Stimulated activated CD8-positive, alpha-beta memory T cell treated with anti-CD3 and anti-CD28 coated beads, Interleukin-4, amount 100 ng/mL, for 1 hour (primary cell): ENCODE measurements at places on chromosomes 11 and 22.

- DNase-seq: no peak
These were observed 50.3 kb downstream of the RPS6KA4 start for GRCh38 chr11:64409278-64409677.

GRCh38 chr11:64568584-64569140, 22.4 kb upstream of the SLC22A12 start:
- DNase-seq: no peak

- no peak for DNase-seq
These were observed 5.9 kb downstream of the VPS26B start for GRCh38 chr11:134230339-134230738.

GRCh38 chr22:48902983-48903650, 924.6 kb downstream of the BRD1 start:
- DNase-seq: no peak

DNA sequence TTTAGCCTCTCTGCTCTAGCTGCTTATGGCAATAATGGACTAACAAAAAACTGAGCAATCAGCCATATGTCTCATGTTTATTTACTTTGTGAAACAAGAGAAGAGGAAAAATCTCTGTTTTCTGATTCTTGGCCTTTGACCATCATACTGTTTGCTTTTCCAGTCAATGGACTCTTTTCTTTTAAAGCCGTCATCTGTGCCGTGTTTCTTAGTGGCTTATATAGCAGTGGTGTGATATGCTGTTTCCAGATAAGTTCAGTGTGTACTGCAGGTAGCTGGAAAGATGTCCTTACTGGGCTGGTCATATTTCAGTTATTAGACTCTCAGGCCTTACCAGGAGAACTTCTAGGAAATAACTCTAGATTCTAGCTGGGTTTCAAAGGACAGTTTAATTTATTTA, 33.6 kb upstream of the TECTA start:
- no peak for DNase-seq

DNA sequence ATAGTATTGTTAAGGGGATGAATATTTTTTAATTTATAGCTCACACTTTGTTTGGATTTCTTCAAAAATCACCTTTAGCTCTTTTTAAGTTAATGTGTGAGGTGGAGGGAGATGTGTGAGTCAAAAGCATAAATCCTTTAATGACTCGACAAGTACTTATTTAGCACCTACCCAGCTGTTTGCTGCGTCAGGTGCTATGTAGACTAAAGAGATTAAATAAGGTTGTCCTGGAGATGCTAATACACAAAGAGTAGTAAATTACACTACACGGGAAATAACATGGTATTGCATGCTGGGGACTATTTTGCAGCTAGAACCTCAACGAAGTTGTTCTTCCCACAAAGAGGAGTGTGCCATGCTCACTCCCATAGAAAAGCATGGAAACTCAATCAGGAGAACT, 583.3 kb upstream of the TENM4 start:
- no peak for DNase-seq

- no peak for DNase-seq
These were observed 527 bp upstream of the MRPL48 start for GRCh38 chr11:73787051-73787642.

DNA sequence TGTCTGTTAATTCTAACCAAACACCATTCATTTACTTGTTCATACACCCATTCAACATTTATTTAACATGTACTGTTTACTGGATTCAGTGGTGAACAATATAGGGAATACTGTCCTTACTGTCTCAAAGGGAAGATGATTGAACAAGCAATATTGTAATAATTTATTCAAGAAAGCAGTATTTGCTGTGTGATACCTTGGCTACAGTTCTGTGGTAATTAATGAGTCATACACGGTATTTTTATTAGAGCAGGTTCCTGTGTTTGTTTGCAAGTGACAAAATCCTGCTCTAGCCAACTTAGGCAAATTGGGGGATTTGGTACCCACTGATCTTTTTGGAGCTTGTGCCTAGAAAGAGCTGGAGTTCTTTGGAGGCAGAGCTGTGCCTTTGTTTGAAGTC, 15.7 kb downstream of the PIH1D2 start:
- DNase-seq: no peak

- DNase-seq: no peak
These were observed 167.5 kb downstream of the KIRREL3 start for GRCh38 chr11:126833065-126833464.

- no peak for DNase-seq
These were observed 11.5 kb downstream of the ZNF74 start for GRCh38 chr22:20405291-20405930.

GRCh38 chr22:30694640-30695350, at the start of gene OSBP2:
OSBP2 (plus strand) TSS chr22:30694874; CDS start chr22:30694910, 36 bp downstream.
- DNase-seq: no peak

DNA sequence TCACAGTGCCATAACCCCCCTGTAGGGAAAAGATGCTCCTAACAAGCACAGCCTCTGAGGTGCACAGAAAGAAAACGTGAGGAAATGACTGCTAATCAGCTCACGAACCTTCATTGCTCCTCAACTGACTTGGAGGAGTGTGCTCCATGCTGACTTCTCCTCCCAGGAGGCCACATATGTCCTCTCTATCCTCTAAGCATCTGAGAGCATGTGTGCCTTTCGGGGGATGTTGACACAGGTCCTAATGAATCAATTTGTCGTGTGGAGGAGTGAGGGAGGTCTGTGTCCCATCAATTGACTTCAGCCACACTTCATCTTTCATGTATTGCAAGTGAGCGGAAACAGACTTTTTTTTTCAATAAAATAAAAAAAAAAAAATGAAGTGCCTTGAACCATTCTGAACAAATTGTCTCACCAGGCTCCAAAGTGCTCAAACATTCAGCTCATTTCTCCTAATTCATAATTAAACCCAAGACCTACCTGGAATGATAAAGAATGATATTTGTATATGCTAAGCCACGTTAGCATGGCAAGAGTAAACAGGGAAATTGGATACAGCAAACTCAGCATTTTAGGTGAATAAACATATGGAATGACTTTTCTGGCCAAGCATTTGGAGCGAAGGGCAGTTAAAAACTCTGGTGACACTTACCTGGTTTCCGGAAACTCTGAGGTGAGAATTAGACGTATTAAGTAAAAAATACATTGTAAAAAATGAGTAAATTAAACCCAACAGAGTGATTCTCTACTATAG, 317.6 kb upstream of the FAT3 start:
- no peak for DNase-seq

DNA sequence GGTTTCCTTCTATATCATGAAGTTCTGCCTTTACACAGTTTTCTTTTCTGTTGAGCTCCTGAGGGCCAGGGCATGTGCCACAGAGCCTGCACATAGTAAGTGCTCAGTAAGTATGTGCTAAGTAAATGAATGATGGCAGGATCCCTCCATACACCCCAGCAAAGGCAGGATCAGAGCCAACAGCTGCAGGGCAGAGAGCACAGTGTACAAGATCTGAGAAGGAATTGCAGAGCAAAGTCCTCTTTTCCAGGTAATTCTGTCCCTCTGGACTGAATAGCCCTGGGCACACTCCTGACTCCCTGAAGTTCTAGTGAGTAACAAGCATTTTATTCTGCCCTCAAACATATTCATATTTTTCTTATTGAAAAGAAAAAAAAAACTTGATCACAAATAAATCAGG, 117.7 kb downstream of the GALNT18 start:
- no peak for DNase-seq

GRCh38 chr11:78615724-78616123, 41.1 kb upstream of the NARS2 start:
- DNase-seq: no peak

DNA sequence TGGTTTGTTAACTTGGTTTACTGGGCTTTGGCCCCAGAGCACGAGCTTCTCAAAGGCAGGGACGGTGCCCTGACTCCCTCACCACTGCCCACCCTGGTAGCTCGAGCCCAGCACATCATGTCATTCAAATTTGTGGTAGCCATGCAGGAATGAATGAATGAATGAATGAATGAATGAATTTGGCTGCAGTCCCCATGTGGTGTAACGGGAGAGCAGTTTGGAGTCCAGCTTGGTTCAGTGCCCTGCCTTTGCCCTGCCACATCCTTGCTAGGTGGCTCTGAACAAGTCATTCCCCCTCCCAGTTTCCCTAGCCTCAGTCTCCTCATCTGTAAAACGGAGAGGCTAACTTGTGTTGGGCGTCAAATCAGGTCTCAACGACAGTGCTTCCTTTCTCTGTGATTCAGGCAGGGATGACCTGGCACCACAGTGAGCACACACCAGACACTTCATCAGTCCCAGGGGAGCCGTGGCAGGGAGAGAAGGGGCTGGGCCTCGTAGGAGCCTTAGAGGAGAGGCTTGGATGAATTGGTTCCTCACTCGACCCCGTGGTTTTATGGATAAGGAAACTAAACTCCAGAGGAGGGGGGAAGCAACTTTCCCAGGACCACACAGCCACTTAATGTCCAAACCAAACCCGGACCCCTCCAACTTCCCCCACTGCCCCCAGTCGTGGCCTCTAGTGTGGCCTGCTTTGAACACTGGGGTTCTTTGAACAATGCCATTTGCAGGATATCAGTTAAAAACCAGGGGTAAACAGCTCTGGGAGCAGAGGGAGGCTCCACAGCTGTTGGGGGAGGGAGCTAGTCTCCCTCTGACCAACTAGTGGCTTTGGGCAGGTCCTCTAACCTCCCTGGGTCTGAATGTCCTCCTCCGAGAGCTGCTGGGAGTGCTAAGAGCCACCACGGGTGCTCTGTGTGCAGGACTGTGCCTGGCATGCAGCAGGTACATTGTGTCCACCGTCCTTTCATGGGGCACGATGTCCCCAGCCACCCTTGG, 86.2 kb downstream of the CACNA1I start:
- no peak for DNase-seq

DNA sequence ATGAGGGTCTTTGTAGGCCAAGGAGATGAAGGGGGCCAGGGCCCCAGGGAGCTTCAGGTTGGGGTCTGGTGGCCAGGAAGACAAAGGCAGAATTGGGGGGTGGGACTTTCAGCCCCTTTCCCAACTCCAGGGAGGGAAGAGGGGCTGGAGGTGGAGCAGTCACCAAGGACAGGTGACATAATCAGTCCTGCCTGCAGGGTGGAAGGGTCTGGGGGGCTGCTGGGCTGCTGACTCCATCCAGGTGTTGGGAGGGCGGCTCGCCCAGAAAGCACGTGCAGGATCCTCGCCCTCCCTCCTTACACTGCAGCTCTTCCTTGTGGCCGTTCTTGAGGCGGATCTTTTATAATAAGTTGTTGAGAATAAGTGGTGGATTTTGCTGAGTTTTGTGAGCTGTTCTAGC, 1491.1 kb downstream of the TBC1D22A start:
- DNase-seq: no peak

GRCh38 chr11:132332521-132332920, 962.1 kb downstream of the NTM start:
- DNase-seq: no peak

GRCh38 chr11:70628855-70629844, 230.8 kb downstream of the CTTN start:
- DNase-seq: no peak

DNA sequence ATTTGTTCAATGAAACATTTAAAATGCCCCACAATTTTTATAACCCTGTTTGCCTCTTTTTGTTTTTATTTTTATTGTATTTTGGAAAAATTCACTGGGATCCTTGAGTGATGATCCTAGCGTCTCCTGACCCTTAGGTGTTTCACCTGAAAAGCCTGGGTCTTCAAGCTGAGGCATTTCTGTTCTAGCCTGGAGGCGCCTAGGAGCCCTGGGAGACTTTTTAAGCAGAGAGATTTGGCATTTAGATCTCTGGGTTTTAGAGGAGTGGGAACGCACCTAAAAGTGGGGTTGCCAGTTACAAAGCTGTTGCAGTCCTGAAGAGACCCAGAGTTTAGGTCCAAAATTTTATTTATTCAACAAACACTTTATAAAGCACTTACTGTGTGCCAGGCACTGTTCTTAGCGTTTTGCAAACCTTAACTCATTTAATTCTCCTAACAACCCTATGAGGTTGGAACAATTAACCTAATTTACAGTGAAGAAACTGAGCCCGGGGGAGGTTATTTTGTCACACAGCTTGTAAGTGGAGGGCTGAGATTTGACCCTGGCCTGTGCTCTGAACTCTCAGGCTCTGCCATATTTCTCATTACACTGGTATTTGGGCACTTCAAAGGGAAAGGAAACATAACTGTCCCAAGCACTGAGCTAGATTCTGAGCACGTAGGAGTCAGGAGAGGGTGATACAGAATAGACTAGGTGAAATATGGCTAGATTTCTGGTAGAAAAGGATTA, 834 bp upstream of the FADS1 start:
- no peak for DNase-seq

- DNase-seq: no peak
These were observed 4.8 kb upstream of the FBXO7 start for GRCh38 chr22:32469799-32470212.

GRCh38 chr22:35538801-35539321, 1.8 kb upstream of the RASD2 start:
- DNase-seq: no peak

GRCh38 chr11:75603791-75604736, 42.0 kb downstream of the SERPINH1 start:
- no peak for DNase-seq

DNA sequence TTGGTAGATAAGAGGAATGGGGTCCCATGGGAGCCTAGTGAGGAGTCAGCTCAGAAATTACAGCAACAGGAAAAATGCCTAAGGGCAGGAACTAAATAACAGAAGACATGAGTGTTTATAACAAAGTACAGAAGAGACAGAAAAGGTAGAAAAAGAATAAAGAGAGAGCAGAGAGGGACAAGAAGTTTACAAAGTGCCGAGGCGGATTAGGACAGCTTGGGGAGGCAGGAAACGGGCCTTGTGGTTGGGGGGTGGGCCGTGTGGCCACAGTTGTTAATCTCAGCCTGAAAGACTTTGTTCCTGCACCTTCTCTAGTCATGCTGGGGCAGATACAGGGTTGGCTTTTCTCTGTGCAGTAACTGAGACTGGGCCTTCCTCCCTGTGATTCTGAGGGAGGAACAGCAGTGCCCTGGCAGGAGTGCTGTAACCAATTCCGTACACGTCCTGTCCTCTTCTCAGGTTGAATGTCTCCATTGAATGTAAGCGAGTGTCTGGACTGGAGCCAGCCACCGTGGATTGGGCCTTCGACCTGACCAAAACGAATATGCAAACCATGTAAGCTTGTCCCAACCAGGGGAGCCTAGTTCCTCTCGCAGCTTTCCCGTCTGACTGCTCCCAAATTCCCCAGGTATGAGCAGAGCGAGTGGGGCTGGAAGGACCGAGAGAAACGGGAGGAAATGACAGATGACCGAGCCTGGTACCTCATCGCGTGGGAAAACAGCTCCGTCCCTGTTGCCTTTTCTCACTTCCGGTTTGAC, 13.2 kb downstream of the NAA40 start:
- DNase-seq: no peak

DNA sequence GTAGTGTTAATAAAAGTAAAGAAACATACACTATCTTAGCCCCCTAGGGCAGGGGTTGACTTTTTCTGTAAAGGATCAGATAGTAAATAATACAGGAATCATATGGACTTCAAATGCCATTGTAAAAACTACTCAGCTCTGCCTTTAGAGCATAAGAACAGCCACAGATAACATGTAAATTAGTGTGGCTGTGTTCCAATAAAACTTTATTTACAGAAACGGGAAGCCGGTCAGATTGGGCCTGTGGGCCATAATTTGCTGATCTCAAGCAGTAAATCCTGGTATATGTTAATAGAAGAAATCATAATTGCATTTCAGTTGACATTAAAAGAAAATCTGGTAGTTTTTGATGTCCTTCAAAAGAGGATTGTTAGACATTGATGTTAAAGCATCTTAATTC, 76.5 kb downstream of the ZC3H12C start:
- DNase-seq: no peak
